Large intestine (tissue), 12 donors: ENCODE measurements at places on chromosomes 1 and 21.
A peak's percentile ranks its signal among the peaks of the same experiment; 100 is the strongest.

GRCh38 chr1:10064416-10065343 lies 31.9 kb downstream of the UBE4B start:
- DNase-seq = no peak

DNA sequence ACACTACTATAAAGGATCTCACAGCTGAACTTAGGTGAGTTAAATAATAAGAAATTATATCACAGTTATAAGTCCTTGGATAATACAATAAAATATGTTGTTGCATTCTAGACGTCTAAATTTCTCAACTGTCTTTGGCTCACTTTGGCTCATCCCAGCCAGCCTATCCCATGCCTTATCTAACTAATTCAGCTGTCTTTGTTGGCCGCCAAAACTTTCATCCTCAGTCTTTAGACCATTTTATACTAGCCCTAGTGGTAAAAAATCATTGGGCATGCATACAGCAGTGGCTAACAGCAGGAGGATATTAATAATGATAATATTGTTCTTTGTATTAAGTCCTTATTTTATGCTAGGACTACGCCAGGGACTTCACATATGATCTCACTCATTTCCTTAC lies 59.3 kb downstream of the CCDC18 start:
- DNase-seq = no peak

DNA sequence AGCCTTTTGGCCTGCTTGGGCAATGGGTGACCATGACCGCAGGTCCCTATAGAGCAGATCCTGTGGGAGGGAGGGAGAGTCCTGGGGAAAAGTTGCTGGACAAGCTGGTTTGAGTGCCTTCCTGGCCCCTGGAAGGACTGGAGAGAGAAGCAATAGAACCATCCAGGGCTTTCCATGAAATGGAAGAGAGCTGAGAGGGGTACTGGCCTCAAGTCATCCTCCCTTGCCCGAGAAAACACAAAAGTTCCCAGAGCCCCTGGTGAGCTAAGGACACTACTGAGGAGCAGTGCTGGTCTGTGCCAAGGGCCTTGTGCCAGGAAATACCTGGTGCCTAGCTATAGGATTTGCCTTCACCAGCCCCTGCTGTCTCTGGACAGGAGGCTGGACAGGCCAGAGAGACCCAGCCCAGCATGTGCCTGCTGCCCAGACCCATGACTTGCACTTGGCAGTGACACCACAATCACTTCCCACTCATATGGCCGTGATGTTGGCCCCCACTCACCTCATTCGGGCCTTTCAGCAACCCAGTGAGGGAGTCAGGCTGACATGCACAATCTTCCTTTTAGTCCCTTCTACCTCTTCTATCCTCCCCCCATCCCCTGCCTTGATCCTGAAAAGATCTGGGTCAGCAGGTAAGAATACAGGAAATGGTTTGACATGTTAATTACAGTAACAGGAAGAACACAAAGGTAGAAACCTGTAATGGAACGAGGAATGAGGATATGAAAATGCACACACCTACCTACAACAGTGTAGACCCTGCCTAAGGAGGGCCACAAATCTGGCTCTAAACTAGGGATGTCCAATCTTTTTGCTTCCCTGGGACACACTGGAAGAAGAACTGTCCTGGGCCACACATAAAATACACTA lies 7.0 kb downstream of the SH3BP5L start:
- DNase-seq = no peak

DNA sequence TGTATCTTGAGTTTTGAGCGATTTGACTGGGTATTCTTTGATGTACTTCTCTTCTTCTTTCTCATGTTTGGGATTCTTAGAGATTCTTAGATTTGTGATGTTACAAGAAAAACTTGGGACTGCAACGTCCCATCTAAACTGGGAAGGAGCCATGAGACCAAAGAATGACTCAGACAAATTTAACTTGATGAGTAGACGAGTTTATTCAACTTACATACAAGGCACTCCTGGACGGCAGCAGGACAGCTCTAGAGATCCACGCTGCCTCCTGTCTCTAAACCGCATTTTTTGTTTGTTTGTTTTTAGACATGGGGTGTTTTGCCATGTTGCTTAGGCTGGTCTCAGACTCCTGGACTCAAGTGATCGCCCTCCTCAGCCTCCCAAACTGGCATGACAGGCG lies 137.1 kb downstream of the PIK3R3 start:
- DNase-seq = no peak

DNA sequence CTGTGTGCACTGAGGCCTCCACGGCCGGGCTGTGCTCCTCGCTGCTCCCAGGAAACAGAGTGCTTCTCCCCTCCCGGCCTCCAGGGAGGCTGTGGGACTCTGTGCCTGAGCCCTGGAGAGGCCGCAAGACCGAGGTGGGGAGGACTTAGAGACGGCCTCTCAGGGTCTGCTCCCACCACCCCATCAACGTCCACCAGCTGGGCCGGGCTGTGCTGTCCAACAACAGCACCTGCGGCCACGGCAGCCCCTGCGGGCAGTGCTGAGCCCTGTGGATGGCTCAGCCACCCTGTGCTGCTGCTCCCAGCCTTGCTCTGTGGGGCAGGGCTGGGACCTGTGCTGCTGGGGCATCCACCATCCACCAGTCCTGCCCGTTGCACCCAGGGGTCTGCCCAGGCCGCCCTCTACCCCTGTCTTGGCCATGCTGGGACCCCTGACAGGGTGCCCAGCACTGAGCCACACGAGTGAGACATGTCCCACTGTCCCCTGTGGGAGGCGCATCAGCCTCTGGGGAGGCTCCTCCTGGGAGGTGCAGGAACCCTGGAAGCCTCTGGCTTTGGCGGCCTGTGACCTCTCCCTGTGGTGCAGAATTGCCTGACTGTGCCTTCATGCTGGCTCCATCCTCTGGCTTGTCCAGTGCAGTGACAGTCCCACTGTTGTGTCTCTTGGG lies 31.2 kb upstream of the LRRC3 start:
- DNase-seq = no peak

DNA sequence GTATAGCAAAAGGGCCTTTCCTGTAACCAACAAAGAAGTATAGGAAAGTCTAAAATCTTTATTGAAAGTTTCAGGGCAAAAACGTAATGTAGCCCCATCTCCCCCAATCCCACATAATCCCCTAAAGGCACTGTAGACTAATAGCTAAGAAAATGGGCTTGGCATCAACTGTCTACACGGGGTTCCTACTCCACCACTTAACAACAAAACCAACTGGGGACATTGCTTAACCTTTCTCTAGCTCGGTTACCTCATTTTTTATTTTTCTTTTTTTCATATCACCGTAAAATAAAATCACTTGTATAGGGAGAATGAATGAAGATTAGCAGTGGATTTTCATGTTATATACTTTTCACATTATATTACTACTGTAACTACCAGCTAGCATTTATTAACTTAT lies 12.3 kb downstream of the MACF1 start:
- no peak for DNase-seq

- no peak for DNase-seq
These were observed 7.0 kb downstream of the ENSA start for GRCh38 chr1:150622303-150622975.

DNA sequence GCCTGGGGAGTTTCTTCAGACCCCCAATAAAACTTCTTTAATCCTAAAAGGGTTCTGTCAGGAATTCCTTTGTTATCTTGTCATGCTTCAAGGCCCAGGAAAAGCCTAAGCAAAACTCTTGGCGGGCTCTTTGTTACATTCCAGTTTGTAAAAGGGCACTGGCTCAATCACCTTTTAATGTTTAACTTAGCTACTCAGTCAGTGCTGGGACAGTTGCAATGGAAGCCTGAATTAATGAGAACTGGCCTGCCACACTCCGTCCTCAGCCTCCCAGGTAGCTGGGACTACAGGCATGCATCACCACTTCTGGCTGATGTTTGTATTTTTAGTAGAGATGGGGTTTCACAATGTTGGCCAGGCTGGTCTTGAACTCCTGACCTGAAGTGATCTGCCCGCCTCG lies 21.3 kb upstream of the ASB17 start:
- DNase-seq = no peak

- DNase-seq = no peak
These were observed 481 bp upstream of the EXTL1 start for GRCh38 chr1:26020941-26021646.

GRCh38 chr1:7669559-7670311 lies 101.4 kb upstream of the VAMP3 start:
- DNase-seq = peak; percentile 46

DNA sequence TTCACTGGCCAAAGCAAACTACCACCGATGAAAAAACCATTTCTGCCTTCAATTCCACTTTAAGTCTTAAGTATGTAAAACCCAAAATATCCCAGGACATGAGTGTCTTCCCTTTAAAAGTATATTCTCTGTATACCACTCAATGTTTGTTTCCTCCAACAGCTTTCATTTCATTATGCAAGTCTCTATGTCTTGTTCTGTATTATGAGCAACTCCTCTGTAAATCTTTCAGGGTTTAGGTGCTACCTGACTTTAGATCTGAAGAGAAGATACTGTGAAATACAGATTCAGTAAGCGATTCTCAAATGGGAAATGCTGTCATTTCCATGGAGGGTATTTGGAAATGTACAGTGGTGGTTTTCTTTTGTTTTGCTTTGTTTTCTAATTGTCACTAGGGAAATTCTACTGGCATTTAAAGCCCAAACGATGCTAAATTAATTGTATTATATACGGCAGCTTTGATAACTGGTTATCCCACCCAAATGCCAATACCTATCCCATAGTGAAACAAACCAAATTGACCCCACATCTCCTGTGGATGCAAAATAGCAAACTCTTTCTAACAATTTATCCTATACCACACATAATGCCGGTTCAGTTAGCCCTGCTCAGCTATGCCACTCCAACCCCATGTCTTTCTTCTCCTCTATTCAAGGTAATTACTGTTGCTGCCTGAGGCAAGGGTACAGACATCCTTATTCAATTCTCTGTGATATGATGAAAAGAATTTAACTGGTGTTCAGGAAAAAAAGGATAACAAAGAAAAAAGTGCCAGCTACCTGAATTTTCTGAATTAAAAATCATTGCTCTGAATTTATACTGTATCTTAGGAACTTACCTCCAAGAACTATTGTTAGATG lies 182.8 kb downstream of the EIF4G3 start:
- DNase-seq = no peak

DNA sequence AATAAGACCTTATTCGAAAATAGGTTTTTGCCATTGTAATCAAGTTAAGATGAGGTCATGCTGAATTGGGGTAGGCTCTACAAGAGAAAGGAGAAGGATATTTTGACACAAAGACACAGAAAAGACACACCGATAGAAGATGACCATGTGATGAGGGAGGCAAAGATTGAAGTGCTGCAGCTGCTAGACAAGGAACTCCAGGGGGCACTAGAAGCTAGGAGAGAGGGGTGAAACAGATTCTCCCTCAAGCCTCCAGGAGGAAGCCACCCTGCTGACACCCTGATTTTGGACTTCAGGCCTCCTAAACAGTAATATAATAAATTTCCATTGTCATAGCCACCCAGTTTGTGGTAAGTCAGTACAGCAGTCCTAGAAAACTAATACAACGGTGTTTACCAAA lies 506.8 kb upstream of the CAMK1G start:
- DNase-seq = no peak

- no peak for DNase-seq
These were observed 12.5 kb downstream of the SPSB1 start for GRCh38 chr1:9305216-9305615.

- DNase-seq = peak; percentile 78
These were observed at the start of gene TRAF5 for GRCh38 chr1:211326528-211327345. Gene TRAF5, plus strand, starts transcription at chr1:211326833. Its CDS starts 26,407 bp downstream, at chr1:211353240.

GRCh38 chr1:68377098-68377497 lies 72.7 kb downstream of the RPE65 start:
- DNase-seq = no peak

- no peak for DNase-seq
These were observed 26.8 kb downstream of the TMPRSS2 start for GRCh38 chr21:41481191-41481590.

DNA sequence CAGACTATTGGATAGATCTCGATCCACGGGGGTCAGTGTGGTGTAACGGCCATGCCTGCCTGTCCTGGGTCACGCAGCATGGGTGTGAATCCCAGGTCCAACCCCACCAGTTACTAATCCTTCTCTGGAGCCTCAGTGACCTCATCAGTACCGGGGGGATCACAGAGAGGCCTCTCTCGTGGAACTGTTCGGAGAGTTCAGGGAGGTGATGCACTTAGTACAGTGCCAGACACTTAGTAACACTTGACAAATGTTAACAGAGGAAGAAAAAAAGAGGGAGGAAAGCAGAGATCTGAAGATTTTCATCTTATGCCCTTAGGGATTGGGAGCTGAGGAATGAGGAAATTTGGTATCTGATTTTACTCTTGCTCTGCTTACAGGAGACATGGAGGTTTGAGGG lies 2.9 kb downstream of the ABCA4 start:
- no peak for DNase-seq

GRCh38 chr1:1250786-1251284 lies 4.3 kb upstream of the C1QTNF12 start:
- DNase-seq = no peak

DNA sequence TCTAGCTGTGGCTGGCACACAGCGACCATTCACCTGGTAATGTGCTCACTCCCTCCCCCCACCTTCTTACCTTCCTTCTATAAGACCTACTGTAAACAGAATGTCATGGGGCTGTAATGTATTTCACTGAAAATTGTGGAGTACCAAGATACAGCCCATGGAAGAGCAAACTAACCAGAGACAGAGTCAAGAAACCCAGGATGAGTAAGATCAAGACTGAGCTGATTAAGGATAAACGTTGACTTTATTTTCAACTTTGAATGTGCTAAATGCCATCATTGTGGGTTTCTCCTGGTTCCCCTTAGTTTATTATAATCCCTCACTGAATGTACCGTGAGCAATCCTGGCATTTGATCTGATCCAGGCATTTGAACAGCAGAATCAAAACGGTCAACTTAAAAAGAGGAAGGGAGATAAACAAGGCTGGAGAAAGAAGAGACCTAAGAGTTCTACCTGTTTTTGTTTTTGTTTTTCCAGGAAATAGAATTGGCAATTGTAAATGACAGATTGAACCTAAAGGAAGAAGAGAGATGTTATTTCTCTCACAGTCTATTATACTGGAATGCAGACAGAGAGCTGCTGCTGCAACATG lies 16.1 kb upstream of the ATP1B1 start:
- DNase-seq = no peak

DNA sequence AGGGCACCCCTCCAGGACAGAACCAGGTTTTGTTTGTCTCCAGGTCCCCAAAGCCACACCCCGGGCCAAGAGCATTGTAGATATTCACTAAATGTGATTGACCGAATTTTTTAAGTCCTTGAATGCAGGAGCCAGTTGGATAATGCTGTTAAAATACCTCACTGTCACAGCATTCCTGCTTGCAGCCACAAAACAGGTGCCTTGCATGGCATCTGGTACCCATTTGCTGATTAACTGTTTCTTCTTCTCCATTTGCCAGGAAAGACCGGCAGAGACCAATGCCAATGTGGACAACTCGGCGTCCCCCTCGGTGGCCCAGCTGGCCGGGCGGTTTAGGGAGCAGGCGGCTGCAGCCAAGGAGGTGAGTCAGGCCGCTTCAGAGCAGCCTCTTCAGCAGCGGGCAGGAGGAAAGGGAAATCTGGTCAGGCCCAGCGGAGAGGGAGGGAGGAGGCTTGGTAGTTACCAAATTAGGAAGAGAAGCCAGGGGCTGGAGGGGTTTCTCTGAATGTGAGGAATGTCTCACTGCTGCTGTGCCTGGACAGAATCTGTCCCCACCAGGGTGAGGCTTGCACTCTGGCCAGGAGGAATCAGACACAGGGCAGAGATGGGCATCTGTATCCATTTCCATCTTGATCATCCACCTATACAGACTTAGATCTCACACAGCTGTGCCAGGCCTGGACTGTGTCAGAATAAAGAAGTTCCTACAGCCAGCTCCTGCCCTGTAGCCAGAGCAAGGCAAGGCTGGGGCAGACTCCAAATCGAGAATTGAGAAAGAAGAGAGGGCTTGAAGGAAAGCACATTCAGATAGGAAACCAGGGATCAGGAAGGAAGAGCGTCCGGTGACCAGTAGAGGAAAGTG lies 37.9 kb upstream of the MPZL1 start:
- no peak for DNase-seq

GRCh38 chr1:17101261-17101660 lies 18.0 kb downstream of the PADI2 start:
- DNase-seq = no peak
